ENCODE measurements at places on chromosomes 11 and 22.

DNA sequence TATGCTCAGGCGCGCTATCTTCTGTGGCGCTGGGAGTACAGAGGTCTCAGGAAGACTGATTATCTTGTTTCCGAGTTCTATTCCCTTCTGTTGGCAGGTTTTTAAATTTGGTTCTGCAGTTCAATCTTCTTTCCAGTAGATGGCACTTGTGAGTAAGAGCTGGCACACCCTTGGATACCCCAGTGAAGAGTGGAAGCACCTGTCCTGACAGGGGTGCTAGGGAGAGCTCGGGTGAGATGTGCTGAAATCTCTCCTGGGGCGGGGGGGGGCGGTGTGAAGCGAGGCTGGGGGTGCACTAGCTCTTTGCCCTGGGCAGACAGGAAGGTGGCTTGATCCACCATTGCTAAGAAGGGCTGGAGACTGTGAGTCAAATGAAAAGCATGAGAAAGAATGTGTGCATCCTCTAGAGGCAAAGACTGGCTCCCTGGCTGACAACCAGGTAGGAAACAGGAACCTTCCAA is 679.9 kb upstream of the CCDC179 start:
- peak; percentile 60 for DNase-seq

DNA sequence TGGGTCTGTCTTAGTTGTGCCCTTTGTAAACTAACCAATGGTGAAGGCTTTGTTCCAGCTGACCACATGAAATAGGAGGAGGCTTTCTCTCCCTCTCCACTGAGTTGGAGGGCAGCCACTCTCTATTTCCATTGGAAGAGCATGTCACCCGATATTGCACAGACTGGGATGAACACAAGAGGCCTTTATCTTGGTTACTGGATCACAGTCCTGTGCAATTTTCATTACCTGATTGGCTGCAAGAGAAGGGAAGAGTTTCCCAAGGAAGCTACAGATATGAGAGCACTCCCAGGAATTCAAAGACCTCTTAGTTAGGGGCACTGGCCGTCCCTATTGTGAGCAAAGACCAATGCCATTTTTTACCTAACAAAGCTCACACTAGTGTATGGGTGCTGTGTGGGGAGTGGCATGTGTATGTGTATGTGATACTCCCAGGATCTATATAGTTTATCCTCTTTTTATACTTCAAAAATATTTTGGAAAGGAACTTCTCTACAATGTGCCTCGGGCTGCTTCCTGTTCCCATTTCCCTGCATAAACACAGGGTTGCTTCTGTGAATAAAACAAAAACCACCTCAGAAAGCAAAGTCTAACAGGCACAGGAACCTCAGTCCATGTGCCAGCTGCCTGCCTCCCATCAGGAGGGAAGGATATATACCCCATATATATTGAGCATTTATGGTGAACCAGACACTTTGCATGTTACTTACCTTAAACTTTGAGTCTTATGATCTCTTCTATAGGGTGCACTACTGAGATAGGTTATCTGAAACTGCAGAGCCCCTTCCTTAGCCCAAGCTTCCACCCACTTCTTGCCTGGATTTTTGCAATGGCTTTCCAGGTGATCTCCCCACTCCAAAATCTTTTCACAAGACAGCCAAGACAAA is 126.5 kb downstream of the RASSF10 start:
- DNase-seq, result peak; percentile 69

DNA sequence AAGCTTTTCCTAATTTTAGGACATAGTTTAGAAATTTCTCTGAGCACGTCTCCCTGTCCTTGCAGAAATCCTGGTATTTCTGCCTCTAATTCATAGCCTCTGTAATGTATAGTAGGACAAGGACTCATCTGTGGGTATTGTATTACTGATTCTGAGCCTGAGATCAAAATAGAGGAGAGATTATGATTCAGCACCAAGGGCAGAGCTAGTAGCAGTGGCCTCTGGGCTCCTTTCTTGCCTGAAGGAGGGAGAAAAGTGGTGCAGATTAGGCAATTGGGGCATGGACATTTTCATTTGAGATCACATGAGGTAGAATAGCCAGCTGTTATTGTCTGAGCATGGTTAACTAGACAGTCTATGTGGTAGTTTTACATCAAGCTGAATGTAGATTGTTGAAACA is 2.8 kb downstream of the MADD start:
- no peak for DNase-seq

- DNase-seq, result no peak
Observed at GRCh38 chr11:128908391-128909246, 17.5 kb downstream of the KCNJ5 start.

GRCh38 chr11:21007297-21007696 is 337.9 kb downstream of the NELL1 start:
- DNase-seq, result no peak

DNA sequence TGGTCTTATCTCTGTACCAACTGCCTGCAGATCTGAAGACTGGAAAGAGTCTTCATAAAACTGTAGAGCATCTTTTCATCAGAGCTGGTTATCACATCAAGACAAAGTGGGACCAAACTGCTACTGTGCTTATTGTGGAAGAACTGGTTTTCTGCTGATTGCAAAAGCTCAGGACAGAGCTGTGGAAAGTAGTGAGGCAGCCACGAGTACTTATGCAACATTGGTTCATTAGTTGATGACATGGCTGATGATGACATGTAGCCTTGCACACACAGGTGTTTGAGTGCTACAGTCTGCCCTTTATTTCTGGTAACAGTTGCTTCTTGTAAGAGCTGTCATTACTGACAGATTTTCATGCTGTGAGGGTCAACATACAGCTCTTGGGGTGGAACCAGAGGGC is 185.4 kb upstream of the GUCY1A2 start:
- no peak for DNase-seq
